Gastroesophageal sphincter (tissue), 4 donors: ENCODE measurements at places on chromosomes 3 and 15. TPM values are rescaled to one million over a fixed set of nuclear protein-coding genes. Genes with fewer than 3 reads are reported as not detected.
A peak's percentile ranks its signal among the peaks of the same experiment; 100 is the strongest.

DNA sequence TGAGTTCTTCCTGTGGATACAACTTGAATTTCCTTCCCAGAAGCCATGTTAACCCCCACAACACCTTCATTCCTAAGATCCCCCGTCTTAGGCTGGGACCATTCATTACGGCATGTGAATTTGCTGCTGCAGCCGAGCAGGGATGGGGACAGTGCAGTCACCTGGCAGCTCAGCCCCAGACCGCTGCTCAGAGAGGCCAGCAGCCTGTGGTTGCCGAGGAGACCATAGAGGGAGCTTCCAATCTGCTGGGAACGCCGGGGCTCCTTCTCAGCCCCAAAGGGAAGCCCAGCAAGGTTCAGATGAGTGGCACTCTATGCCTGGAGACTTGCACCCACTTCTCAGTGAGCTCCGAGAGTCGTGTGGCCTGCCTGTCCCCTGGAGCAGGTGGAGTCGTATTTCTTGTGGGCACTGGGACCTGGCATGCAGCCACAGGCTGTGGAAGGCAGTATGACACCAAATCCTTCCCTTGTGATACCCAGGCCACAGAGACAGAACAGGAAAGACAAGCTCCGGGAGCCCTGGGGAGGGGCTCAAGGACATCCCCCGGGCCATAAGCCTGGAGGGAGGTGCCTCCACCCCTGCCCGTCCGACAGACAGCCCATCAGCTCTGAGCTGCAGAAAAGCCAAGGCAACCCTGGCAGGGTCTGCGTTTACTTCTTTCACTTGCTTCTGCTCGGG lies 167.3 kb downstream of the FAM43A start:
- ATAC-seq, result no peak

EFCC1 gene
- 7.3 TPM for total RNA-seq

DNA sequence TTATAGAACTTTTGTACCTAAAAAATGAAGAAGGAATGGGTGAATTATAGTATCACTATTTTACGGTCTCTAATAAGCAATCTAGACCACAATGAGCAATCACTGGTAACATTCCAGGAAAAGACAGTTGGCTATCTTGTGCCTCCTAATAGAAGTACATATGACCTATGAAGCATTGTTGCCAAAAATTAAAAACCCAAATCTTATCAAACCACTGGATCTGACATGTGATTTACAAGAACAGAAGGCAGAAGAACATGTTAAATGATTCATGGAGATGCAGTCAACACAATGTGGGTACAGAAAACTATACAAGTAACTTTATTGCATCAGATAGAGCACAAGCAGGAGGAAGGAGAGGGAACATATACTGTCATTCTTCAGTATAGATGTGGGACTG lies 14.5 kb upstream of the HYKK start:
- no peak for ATAC-seq

DNA sequence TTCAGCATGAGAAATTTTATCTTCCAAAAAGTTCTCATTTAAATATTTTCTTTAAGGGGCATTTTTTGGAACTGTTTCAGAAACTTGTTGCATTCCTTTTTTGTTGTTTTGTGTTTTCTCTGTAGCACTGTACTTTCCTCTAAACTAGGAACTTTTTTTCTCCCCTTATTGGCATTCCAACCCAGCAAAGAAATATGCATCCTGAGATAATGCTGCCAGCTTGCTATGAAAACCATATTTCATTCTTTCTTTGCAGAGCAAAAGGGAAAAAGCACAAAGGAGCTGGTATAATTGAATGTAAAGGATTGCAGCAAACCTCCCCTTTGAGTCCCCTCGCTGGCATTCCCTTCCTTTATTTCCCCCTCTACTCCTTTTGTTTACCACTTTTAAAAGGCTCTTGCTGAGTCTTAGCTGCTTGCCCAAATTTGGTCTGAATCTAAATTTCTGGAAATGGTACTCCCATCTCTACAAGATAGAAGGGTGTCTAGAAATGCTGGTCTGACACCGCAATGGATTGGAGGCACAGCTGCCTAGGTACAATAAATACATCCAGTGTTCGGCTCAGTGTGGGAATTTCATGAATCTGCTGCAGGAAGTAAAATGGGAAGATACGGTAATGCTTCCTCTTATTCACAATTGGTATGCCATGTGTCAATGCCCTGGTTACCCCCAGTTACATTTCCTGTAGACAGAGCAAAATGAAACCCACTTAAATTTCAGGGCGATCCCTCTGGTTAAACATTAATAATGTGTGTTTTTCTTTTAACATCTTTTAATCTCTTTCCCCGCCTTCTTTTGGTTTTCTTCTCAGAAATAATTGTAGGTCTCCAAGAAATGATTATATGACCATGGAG lies 156.6 kb downstream of the MEIS2 start:
- no peak for ATAC-seq

DNA sequence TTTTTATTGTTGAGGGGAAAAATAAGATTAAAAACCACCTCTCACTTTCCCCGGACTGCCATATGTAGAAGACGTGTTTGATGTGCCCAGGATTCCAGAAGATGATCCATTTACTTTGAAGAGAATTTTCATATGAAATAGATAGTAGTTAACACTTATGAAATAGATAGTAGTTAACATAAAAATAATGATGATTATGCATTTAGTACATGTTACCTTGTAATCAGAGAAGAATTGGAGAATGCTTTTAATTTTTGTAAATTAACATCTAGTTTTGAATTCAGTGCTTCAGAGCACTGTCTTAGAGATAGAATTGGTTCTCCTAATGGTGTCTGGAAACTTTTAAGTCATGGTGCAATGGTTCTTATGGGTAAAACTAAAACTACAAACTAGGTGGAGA lies 46.1 kb upstream of the CRTC3 start:
- no peak for ATAC-seq

SLC15A2 gene
- total RNA-seq, result 0.66 TPM

- no peak for ATAC-seq
These were observed 237.5 kb upstream of the IL12A start for GRCh38 chr3:159751146-159751545.

GRCh38 chr3:17387108-17387507 lies 355.3 kb downstream of the TBC1D5 start:
- no peak for ATAC-seq

GRCh38 chr3:126275620-126275904 lies 81.6 kb downstream of the KLF15 start:
- ATAC-seq, result no peak

DNA sequence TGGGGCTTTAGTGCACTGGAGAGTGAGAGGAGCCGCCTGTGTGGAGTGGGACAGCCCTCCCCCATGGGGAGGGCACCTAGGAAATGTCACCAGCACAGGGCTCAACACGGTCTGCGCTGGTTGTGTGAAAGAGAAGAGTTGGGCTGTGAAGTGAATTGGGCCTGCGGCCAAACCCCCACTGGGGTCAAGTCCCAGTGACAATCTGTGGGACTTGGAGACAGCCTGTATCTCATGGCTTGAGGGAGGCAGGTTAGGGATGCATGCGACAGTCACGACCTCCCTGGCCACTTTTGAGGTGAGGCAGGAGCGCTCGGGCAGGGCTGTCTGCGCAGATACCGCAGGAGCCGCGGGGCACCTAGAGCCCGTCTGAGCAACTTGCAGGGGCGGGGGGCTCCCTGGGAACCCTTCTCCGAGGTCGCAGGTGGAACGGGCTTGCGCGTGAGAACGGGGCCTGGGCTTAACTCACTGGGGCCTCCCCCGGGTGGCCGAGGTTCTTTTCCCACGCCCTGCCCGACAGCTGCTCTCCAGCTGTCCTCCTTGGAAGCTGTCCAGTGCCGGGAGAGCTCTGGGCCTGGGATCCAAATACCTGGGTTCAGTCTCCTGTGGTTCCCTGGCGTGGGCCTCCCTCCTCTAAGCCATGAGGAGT lies 77.4 kb downstream of the SNRK start:
- ATAC-seq, result no peak

DNA sequence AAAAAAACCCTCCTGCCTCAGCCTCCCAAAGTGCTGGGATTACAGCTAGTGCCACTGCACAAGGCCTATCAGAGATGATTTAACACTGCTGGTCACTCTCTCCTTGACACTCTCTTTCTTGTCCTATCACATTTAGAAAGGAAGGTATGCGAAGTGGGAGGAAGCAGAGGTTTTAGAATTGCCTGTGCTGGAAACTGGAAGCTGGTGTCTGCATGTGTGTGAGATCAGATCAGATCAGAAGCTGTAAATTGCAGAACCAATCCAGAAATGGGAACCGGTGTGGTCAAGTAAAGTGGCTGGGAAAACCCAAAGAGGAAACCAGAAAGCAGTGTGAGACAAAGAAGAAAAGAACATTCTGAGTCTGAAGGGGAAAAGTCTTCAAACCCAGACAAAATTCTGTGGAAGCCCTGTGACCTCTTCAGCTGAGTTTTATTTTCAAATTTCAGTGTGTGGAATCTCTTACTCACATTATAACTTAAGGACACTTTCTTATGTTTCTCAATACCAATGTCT lies 2.8 kb downstream of the EFHB start:
- ATAC-seq, result no peak

ATP8B4 gene
- 9.2 TPM for total RNA-seq

RHOA gene
- 448 TPM for total RNA-seq

TMCO5A gene
- total RNA-seq, result not detected

KLHDC8B gene
- 123 TPM for total RNA-seq

ACSBG1 gene
- total RNA-seq, result 2.1 TPM

GRCh38 chr3:62803276-62803675 lies 71.9 kb downstream of the CADPS start:
- no peak for ATAC-seq

DNA sequence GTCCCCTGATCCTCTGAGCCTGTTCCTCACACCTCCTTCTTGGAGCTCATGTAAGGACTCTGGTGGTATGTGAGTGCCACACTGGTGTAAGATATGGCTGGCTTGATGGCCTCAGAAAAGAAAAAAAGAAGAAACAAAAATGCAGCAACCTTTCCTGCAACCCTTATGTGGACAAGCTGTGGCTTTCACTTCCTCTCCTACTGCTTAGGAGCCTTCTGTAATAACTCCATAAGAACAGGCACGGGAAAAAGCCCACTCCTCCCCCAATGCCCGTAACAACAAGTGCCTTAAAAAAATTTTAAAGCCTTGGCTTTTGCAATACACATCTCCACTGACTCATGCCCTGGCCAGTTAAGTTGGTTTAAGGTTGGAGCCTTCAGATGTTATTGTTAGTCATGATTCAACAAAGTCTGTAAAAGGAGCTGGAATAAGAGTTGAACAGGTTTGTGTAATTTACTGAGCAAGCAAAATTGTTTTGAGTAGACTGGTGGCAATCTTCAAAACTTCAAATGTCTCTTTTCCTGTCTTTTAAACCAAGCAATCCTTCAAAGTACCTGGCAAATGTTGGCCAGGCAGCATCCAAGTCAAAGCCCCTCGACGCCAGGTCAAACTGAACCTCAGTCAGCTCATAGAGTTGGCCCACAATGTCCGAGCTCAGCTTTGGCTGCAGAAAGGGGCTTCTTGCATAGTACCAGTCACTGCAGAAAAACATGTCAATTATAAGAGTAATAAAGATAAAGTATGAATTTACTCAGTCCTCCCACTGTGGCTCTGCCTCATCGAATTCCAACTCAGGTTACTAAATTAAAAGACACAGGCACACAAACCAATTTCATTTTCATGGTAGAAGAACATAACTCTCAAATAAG lies 22.9 kb downstream of the FYCO1 start:
- peak; percentile 88 for ATAC-seq

DNA sequence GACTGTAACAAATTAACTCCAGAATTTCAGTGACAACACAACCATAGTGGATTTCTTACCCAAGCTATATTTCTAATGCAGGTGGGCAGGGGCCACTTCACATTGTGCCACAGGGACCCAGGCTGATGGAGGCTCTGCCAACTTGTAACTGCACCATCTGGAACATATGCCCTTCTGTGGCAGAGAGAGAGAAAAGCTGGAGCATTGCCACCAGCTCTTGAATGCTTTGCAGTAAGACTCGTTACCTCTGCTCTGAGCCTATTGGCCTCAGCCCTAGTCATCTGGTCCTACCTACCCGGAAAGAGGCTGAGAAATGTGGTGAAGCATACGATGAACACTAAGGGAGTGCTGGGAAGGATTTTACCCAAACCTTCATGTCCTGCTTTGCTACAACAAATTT lies 587.1 kb downstream of the ZNF385D start:
- no peak for ATAC-seq

- no peak for ATAC-seq
These were observed 95.7 kb upstream of the CHRM5 start for GRCh38 chr15:33872416-33873106.

ITGB5 gene
- 137 TPM for total RNA-seq

DNA sequence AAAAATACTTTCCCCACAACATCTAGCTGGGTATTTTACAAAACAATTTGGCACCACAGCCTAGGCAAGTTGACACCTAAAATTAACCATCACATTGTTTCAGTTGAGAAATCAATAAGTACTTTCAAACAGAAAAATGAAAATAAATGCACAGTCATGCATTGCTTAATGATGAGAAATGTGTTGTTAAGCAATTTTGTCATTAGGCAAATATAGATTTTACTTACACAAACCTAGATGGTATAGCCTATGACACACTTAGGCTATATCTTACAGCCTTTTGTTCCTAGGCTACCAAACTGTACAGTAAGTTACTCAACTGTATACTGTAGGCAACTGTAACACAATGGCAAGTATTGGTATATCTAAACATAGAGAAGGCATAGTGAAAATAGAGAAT lies 608.6 kb upstream of the BCHE start:
- ATAC-seq, result no peak

- no peak for ATAC-seq
These were observed 80.8 kb upstream of the SKOR1 start for GRCh38 chr15:67744331-67745072.

DNA sequence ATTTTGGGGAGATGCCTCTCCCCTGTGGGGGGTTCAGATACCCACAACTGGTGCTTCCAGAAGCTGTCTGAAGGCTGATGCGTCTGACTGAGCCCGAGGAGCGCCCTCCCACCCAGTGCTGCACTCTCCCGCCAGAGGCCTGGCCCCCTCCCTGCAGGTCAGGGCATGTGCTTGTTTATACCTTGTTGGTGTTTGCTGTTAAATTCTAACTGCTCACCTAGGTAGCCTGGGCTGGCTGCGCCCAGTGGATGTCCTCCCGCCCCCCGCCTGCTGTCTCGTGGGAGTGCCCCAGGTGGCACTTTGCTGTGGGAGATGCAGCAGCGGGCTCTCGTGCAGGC lies 12.9 kb downstream of the KLF13 start:
- ATAC-seq, result no peak

SEMA3F gene
- 16.8 TPM for total RNA-seq

GRCh38 chr3:164507886-164508285 lies 570.4 kb downstream of the SI start:
- ATAC-seq, result no peak

GRCh38 chr15:76337059-76337695 lies 604 bp downstream of the ISL2 start:
- ATAC-seq, result no peak

- ATAC-seq, result no peak
These were observed 146.9 kb downstream of the KLF13 start for GRCh38 chr15:31473385-31474058.

- ATAC-seq, result no peak
These were observed 559 bp downstream of the SENP5 start for GRCh38 chr3:196868297-196868661.

- ATAC-seq, result peak; percentile 69
These were observed 11.0 kb downstream of the FBLN2 start for GRCh38 chr3:13559764-13560525.
